ENCODE measurements at places on chromosomes 12 and 14.

- DNase-seq: no peak
Measured at GRCh38 chr14:99150236-99150635, 121.8 kb downstream of the BCL11B start.

DNA sequence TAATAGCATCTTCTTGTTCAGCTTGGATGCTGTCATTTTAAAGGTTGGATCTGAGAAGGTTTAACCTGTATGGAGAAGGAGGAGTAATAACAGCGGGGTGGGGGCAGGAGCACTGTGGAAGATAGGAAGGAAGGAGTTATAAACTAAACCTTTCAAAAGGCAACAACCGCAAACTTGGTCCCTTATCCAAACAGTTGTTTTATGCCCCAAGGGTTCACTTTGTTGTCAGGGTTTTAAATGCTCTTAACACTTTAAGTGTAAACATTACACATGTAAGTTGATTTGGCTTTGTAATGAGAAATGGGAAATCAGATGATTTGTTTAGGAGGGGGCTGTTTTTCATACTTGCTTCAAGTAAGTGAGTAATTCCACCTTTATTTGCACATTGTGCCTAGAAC lies 3.0 kb downstream of the NPAS3 start:
- no peak for DNase-seq

- no peak for DNase-seq
Measured at GRCh38 chr12:122846622-122847515, 11.6 kb downstream of the HIP1R start.

DNA sequence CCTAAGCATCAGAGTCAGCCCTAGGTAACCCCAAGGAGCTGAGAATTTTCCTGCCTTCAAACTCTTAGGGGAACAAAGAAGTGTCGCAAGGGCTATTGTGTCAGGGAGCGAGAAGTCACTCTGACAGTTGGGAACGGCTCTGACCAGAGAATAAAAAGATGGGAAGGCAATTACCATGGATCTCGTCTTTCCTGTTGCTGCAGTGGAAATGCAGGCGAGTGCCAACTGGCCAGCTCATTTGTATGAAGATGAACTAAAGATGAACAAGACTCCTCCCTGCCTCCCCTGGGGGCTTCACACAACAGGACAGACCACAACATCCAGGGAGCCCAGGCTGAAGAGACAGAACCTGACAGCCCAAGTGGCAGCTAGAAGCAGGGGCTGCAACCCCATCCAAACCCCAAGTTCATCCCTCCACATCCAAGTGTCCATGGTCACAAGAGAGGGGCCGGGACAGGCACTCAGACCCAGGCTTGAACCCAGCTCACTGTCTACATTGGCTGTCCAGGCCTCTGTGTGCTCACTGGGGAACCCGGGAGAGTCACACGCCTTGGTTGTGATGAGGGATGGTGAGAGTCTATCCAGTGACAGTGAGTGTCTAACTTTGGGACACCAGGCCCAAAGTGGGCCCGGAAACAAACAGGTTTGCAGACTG lies 322.4 kb downstream of the BCL11B start:
- DNase-seq: no peak

GRCh38 chr14:20631880-20632389 lies 9.6 kb downstream of the OR6S1 start:
- DNase-seq: no peak

DNA sequence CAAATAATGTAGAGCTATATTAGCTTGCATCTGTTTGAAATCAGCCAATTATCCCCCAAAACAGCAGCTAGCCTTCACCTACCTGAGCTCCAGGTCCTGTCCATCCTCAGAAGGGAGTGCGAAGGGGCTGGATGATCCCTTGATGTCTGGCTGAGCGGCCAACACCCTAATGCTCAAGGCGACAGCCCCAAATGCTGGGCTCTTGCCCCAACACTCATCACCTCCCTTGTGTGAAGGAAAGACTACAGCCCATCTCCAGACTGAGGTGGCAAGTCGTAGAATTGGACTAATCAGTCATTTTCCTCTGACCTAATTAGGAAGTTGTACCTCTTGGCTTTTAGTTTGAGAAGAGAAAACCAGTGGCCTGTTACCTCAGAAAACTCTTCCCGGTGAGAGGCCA lies 16.3 kb upstream of the MDM1 start:
- DNase-seq: no peak

DNA sequence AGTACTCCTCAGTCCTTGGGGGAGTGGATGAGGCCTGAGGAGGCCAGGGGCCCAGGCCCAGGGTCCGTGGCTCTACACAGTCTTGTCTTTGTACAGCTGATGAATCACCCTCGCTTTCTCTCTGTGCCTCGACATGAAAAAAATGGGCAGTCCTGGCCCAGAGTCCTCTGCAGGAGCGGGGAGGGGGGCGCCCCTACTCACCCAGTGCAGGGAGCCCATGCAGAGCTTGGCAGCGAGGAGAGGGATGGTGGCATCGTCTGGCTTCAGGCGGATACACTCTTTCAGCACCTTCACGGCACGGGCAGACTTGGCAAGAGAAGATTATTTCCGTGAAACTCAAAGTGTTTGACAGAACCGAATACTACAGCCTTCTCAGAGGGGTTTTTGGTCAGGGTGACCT lies 159.3 kb downstream of the TTC7B start:
- no peak for DNase-seq

DNA sequence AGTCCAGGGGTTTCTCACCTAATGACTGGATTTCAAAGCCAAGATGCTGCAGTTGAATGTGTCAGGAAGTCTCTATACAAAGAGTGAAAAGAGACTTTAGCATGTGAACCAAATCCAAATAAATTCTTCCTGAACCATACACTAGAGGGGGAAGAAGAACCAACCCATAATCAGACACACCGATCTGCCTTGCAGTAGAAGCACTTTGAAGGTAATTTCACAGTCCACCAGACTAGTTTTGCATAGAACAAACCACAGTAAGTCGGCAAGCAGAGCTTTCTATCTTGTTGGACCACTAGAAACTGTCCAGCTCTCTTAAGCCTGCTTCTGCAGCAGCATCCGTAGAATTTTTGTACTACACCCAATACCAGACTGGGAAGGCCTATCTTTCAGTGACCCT lies 39.3 kb downstream of the FIGNL2 start:
- no peak for DNase-seq

- DNase-seq: no peak
Measured at GRCh38 chr12:71684081-71684480, 1.8 kb upstream of the TMEM19 start.

GRCh38 chr14:102602421-102603292 lies 10.2 kb downstream of the RCOR1 start:
- no peak for DNase-seq

GRCh38 chr12:66066137-66066928 lies 64.2 kb downstream of the LLPH start:
- DNase-seq: no peak

DNA sequence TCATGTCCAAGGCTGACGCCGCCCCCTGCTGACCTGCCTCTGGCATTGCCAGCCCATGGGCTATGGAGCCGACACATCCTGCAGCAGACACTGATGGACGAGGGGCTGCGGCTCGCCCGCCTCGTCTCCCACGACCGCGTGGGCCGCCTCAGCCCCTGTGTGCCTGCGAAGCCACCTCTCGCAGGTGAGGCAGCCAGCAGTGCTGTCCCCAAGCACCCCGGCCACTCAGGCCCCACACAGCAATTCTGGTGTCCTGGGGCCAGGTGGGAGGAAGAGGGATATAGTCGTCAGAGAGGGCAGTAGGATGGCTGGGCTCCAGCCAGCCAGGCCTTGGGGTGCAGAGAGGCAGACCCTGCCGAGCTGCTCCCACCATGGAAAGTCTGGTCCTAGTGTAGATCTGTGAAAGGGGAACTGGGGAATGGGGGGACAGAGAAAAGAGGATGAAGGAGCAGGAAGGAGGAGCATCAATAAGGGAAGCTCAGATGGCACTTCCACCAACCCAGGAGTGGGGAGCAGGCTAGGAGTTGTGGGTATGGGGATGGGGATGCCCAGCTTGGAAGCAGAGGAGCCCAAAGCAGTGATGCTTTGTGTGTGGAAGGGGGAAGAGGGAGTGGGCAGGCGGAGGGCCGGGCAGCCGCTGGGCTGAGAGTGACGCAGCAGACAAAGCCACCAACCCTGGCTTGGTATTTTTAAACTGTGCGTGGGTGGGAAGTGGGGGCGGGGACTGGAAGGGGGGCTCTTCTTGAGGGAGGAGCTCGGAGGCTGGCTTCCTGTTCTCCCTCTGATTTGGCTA lies 4.7 kb downstream of the NAB2 start:
- no peak for DNase-seq

DNA sequence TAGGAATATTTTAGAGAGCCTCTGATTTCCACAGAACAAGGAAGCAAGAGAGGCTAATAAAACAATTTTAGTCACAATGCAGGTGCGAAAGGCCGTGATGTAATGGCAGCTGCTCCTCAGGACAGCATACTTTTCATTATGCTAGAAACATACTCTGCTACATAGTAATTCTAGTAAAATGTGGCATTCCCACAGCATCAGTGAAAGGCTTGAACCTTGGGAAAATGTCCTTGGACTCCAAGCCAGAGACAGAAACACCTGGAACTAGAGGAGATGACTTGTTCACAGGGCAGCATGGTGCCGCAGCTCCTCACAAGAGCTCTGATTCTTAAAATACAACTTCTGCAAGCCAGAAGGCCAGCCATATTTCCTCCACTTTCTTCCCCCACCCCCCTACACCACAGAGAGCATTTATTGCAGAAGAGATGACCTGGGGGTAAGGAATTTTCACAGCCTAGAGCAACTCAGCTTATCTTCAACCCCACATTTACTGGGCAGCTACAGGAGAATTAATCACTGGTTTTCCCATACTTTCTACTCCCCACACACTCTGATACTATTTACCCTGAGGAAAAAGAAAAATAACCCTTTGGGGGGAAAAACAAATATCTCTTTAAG lies 15.8 kb downstream of the ABCC9 start:
- no peak for DNase-seq

- peak; percentile 67 for DNase-seq
Measured at GRCh38 chr14:39432619-39433451, 602 bp upstream of the FBXO33 start.
